ENCODE measurements at places on chromosomes 2 and 18.

DNA sequence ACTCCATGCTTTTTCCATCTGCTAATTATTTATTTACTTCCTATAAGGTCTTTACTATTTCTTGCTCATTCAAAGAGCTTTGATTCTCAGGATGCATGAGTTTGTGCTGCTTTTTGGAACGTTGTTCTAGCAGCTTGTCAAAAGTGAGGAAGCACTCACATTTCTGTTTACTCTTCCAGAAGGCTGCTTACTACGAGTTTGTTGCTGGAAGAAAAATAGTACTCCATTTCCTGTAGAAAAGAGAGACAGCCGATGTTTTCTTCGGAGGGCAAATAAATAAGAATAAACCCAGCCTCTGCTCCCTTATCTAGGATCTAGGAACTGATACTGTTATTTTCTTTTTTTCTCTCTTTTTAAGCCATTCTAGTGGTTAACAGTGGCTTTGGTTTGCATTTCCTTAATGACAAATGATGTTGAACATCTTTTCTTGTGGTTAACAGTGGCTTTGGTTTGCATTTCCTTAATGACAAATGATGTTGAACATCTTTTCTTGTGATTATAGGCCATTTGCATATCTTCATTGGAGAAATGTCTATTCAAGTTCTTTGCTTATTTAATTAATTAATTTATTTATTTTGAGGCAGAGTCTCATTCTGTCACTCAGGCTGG is 20.5 kb downstream of the CYP27A1 start:
- no peak for DNase-seq

- DNase-seq, result no peak
Measured at GRCh38 chr2:122340246-122340645, 584.8 kb downstream of the TSN start.

DNA sequence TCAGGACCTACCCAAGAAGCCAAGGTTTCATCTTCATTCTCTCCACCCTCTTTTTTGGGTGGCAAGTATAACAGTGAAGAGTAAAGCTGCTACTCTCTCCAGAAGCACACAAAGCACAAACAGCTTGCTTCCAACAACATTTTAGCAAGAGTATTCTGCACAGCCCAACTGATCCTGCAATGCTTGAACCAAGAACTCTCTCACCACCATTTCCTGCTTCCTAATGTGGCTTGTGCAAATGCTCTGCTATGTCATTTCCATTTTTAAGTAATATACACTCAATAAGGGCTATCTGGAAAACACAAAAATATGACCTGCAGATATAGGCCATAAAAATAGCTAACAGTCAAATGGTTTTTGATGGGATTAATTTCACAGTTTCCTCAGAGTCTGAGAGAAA is 24.1 kb upstream of the IHH start:
- DNase-seq, result no peak

GRCh38 chr2:27211241-27211942 is 449 bp upstream of the ATRAID start:
- DNase-seq, result no peak

DNA sequence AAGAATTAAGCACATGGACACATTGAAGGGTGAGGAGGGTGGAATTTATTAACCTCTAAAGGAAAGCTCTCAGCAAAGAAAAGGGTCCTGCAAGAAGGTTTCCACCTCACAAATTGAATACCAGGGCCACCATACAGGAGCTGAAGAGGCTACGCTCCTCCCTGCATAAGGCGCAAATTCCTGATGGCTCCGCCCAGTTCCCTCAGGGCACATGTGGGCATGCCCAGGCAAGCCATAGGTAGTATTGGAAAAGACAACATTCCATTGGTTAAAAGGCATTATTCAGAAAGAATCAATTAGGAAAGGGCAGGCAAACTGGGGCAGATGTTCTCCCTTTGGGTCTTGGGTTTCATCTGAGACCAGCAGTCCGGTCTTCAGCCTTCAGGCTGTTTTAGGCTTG is 161.2 kb downstream of the PTPRM start:
- no peak for DNase-seq

GRCh38 chr2:230416061-230416721 is at the start of gene SP100:
SP100 (plus strand) TSS chr2:230416201; CDS start chr2:230416297, 96 bp downstream.
- DNase-seq, result peak; percentile 88

DNA sequence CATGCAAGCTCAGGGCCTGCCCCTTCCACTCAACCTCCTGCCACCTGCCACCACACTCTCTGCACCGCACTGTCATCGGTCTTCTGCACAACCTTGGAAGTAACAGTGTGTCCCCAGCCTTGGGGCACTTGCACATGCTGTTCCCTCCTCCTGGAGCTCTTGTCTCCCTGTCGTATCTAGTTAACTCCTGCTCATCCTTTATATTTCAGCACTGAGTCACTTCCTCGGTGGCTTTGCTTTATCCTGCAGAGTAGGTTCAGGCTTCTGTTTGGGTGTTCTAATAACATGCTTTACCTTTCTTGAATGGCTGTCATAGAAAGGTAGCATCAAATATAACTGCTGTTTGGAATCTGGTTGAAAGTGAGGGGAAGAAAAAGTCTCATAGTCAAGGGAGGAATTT is 25.3 kb downstream of the PAX8 start:
- DNase-seq, result no peak

GRCh38 chr2:99821572-99821971 is 320.8 kb downstream of the AFF3 start:
- DNase-seq, result peak; percentile 73

DNA sequence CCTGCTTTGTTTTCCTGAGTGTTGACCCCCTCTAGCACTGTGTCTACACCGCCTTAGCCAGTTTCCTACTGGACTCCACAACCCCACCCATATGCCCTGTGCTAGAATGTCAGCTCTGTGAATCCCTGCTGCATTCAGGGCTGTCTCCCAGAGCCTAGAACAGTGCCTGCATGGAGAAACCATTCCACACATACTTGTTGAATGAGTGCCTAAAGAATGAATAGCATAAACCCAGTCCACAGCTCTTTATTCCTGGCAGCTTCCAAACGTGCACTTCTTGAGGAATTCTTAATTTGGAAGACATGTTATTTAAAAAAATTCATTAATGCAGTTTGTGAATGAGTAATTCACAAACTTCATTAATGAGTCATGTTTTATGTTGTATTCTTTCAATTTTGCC is 6.5 kb upstream of the NAPG start:
- peak; percentile 73 for DNase-seq

DNA sequence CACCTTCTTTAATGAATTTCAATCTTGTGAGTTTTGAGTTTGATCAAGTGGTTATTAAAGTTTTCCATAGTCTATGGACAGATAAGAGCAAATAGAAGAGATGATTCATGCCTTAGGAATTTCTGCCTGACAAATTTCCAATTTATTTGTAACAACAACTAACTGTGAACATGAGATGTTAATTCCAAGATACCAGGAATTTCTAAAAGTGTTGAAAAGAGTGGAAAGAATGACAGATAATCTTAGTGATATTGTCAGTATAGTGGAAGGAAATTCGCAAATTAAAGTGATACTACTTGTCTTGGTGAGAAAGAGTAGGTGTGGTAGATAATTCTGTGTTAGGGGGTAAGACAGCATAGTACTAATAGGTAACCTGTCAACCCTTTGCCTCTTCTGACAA is 82.4 kb downstream of the AGPS start:
- DNase-seq, result peak; percentile 74

DNA sequence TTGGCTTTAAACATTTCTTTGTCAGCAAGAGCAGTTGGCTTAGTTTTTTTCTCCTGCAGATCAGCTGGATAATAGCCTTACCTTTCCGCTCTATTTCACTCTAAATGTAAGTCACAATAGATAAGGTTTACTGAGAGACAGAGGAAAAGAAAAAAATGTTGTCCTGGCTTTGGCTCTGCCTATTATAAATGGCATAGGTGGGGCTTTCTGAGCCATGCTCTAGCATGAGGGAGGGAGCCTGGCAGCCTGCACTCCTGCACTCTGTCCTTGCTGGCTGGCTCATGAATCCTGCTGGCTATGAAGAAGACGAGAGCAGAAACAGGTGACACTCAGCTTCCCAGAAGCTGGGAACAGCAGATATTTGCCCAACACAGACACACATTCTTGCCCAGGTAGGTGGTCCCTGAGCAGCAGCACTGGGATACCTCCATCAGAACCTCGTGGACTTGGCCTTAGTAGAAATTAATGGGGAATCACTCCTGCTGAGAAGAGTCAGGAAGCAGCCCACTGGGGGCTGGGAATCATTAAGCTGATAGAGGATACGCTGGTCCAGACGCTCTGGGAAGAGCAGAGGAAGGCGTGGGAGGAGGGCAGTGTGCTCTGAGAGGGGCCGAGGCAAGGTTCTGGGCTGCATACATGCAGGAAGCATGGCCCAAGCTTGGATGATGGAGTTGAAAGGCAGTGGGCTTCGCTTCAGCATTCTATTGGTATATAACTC is 514.4 kb upstream of the HS6ST1 start:
- DNase-seq, result no peak
